ENCODE measurements at places on chromosomes 12 and 14.

- DNase-seq: no peak
Observed at GRCh38 chr12:115199831-115200230, 515.9 kb upstream of the TBX3 start.

GRCh38 chr12:3656946-3657622 is 95.8 kb downstream of the CRACR2A start:
- no peak for DNase-seq

GRCh38 chr12:121708313-121709063 is 4.1 kb upstream of the TMEM120B start:
- no peak for DNase-seq

- DNase-seq: no peak
Observed at GRCh38 chr14:94081386-94081820, 293 bp downstream of the IFI27L1 start.

DNA sequence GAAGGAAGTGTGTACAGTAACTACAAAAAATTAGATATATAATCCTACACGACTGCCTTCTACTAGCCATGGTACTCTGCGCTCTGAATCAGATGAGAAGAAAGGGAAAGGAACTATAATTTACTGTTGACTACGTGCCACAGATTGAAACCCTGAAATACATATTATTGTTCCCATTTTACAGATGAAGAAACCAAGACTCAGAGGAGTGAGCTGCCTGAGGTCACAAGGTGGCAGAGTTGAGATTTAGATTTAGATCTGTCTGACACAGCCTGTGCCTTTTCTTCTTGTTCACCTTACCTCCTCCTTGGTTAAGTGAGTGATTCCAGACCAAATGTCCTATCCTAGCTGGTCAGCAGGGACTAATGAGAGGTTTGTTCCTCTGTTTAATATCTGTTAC is 61.6 kb upstream of the OR4E1 start:
- no peak for DNase-seq

DNA sequence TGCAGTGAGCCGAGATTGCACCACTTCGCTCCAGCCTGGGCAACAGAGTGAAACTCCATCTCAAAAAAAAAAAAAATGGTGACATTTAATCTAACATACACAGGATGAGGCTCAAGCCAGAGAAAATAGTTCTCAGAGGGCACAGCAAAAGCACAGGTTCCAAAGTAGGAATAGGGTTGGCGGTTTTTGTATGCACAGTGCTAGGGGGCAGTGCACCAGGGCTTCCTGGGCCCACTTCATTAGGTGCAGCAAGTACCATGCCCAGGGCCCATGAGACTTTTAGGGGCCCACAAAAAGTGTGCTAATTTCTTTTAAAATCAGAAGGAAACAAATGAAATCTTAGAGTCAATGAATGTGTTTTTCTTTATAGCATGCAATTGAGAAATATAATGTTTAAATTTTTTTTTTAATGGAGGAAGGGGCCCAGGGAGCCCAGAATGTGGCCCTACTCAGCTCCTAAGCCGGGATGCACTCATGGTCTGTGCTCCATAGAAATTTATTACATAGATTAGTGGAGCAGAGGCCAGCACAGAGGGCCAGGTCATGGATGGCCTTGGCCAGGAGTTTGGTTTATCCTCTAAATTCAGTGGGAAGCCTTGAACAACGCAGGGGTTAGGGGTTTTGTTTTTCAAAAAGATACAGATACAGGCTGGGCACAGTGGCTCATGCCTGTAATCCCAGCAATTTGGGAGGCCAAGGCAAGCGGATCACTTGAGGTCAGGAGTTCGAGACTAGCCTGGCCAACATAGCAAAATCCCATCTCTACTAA is 2.3 kb downstream of the AK7 start:
- DNase-seq: no peak

DNA sequence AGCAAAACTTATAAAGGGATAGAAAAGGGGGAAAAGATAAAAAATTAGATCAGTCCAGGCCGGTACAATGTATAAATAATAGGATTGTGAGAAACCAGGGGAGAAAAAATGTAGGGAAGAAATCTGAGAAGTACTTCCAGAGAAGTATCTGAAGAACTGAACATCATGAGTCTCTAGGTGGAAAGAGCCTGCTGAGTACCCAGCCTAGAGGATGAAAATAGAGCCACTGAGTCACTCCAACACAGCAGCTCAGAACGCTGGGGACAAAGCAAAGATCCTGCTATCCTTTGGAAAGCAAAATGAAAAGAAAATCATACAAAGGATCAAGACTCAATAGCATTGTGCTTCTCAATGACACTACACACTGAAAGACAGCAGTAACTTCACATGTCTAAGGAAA is 138.0 kb downstream of the ANO6 start:
- no peak for DNase-seq

DNA sequence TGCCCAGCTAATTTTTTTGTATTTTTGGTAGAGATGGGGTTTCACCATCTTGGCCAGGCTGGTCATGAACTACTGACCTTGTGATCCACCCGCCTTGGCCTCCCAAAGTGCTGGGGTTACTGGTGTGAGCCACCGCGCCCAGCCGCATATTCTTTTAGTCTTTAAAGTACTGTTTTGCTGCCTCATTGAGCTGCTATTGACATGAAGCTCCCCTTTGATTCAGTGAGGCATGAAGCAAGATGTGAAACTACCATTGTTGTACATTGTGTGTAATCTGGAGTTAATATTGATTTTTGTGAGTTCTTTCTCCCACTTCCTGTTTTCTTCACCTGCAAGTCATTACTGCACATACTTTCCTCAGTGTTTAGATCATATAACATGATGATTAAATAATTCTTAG is 80.8 kb downstream of the MNAT1 start:
- no peak for DNase-seq

DNA sequence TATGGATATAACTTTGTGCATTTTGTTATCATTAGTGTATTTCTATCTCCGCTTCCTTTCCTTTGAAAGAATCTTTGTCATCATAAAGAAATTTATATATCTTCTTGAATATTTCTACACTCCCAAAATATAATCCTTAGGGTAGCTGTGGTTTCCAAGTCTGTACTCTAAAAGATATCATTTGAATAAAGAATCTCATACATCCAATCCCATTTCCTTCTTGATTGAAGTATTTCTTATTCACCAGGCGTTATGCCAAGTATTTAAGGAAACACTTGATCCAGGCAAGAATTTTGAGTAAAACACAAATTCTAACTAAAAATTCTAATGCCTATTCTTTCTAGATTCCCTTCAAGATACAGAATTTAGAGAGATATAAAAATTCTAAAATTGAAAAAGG is 821.8 kb downstream of the GALC start:
- no peak for DNase-seq

DNA sequence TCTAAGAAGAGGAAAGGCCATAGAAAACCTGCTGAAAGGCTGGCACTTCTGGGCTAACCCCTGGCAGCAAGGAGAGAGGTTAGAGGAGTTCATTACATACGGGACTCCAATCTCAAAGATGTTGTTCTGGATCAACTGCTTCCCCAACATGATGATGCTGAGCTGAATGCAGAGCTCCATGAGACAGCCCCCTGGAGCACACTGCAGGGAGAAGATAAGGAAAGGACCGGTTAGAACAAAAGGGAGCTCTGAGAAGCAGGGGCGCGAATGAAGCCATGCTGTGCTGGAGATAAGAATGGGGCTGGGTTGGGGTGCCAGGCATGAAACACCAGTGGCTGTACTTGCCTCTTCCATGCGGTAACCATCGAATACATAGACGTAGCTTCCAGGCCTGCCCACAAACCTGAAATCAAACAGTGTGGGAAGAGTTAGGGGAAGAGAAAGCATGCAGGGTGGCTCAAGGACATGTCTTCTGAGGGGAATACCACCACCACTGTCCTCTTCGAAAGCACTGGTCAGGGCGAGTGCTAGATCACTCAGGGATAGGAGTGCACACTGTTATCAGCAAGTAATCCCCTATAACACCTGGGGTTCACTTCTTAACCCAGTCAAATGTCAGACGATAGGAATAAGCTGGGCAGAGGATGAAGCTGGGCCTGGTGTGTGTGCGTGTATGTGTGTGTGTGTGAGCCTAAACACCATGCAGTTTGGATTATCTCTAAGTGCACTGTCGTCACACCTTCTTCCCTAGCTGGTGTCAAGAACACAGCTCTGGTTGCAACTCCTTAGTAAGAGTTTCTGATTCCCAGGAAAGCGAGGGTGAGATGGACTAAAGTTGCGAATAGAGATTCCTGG is 180.9 kb downstream of the NTF3 start:
- no peak for DNase-seq

DNA sequence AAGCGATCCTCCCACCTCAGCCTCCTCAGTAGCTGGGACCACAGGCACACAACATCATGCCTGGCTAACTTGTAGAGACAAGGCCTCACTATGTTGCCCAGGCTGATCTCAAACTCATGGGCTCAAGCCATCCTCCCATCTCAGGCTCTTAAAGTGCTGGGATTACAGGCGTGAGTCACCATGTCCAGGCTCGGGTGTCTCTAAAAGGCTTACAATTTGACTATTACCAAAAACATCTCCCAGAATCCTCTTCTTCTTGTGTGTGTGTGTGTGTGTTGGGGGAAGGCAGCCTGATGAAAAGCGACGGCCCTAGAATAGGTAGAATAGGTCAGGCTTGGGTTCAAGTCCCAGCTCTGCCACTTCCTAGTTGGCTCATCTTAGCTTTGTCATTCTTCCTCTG is 16.8 kb downstream of the MSI1 start:
- DNase-seq: no peak

GRCh38 chr14:46091819-46092218 is 559.8 kb downstream of the RPL10L start:
- no peak for DNase-seq

GRCh38 chr12:51197736-51198567 is 19.9 kb downstream of the POU6F1 start:
- DNase-seq: no peak

GRCh38 chr14:106436310-106436905 is 910.0 kb downstream of the TMEM121 start:
- DNase-seq: peak; percentile 52

GRCh38 chr12:31876568-31877424 is 82.4 kb upstream of the RESF1 start:
- DNase-seq: no peak

DNA sequence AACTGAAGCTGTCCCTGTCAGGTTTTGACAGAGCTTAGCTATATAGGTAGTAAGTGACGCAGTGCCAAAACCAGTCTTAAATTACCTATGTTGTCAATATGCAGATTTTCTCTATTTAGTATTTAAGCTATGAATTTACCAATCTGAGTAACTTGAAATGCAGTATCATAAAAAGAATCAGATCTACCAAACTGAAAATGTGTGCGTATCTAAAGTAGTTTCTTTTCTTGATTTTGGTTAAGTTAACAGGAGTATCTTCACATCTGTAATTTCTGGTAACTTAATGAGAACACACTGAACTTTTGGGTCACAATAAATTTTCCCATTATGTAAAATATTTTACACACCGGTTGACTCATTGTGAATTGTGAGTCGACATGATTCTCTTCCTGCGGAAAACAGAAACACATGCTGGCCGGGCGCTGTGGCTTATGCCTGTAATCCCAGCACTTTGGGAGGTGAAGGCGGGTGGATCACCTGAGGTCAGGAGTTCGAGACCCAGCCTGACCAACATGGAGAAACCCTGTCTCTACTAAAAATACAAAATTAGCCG is 45.1 kb downstream of the TRAF3 start:
- DNase-seq: no peak

- DNase-seq: no peak
Observed at GRCh38 chr14:55802986-55803872, 223.2 kb downstream of the KTN1 start.

DNA sequence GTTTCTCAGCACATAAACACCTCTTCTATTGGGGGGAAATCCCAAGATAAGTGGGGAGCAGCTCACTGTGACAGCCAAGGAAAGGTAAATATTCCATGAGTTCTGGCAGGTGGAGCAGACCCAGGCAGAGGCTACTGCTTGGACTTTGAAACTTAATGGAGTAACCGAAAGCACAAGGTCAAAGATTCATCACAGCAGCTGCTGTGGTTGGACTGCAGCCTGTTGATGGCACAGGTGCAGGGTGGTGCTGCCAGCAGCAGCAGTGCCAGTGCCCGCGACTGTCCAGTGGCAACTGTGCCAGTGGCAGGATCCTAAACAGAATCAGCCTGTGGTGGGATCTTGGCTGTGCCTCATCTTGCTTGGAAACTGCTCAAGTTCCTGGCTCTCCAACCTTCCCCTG is 81.4 kb upstream of the ARID2 start:
- DNase-seq: peak; percentile 19

DNA sequence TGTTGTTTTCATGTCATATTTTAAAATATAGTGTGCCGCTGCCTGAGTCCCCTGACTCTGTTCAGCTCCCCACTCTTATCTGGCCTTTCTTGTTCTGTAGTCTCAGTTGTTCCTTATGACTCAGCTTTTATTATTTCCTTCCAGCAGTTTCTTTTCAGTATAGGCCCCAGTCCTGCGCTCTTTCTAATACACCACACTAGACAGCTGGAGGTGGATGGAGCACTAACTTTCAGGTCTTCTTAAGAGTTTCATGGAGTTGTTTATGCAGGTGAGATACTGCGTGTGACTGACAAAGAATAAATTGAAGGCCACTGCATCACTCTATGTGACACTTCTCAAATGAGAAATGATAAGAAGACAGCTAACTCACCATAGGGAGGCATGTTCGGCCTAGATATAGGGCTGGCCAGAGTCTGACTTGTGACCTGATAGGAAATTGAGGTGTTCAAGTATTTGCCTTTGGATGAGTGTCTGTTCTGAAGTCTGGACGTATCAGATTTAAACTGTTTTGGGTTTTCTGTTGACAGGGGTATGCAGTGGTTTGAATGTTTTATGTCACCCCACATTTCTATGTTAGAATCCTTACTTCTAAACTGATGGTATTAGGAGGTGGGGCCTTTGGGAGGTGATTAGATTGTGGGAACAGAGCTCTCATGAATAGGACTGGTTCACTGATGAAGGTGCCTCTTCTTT is 60.8 kb upstream of the CLMN start:
- DNase-seq: no peak

- no peak for DNase-seq
Observed at GRCh38 chr12:112823582-112824149, 32.1 kb downstream of the RPH3A start.

- DNase-seq: no peak
Observed at GRCh38 chr14:53367644-53368026, 214.5 kb upstream of the DDHD1 start.

DNA sequence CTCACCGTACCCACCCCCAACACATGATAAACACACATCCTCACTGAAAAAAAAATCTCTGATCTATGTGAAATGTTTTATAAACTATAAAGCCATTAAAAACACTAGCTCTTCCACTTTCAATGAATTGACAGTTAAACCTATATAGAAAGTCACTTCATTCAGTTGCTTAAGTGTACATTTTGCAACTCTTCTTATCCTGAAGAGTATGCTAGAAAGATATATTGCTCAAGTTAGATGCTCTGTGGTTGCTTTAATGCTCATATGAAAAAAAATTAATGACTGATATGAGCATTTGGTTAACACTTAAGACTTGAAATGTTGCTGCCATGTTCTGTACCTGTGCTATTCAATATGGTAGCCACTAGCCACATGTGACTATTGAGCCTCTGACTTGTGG is 21.0 kb upstream of the MIA2 start:
- DNase-seq: no peak

GRCh38 chr12:8887285-8887715 is 27.0 kb upstream of the PHC1 start:
- DNase-seq: no peak

- no peak for DNase-seq
Observed at GRCh38 chr14:72532686-72533454, 361.0 kb downstream of the DPF3 start.

GRCh38 chr12:78087363-78087675 is 256.6 kb downstream of the NAV3 start:
- DNase-seq: no peak

All from pancreas (tissue), 10 donors.